AG04450 (cell line): ENCODE measurements at places on chromosomes 5 and 9. TPM values are rescaled to one million over a fixed set of nuclear protein-coding genes. Genes with fewer than 3 reads are reported as not detected.

Gene FOXD4L6
- not detected in 2 replicates for polyA plus RNA-seq

Gene ALDOB
- polyA plus RNA-seq: not detected in 2 replicates

Gene CMYA5
- polyA plus RNA-seq: 0.89 TPM in 2 replicates

Gene FUT7
- not detected in 2 replicates for polyA plus RNA-seq

Gene CA9
- 1.2 and 1.3 TPM in 2 replicates for polyA plus RNA-seq
